CD8-positive, alpha-beta T cell (primary cell): ENCODE measurements at places on chromosomes 11 and 22.
A peak's percentile ranks its signal among the peaks of the same experiment; 100 is the strongest.

- DNase-seq = no peak
These were observed 128.4 kb downstream of the OPCML start for GRCh38 chr11:133403900-133404299.

DNA sequence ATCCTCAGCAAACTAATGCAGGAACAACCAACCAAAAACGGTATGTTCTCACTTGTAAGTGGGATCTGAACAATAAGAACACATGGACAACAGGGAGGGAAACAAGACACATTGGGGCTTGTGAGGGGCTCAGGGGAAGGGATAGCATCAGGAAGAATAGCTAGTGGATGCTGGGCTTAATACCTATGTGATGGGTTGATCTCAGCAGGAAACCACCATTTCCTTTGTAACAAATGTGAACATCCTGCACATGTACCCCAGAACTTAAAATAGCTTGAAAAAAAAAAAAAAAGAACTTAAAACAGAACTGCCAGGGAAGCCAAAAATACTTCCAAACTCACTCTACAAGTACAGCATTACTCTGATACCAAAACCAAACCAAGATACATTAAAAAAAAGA lies 33.8 kb downstream of the CASP4 start:
- DNase-seq = no peak

GRCh38 chr11:41970681-41971080 lies 511.2 kb upstream of the LRRC4C start:
- DNase-seq = no peak

DNA sequence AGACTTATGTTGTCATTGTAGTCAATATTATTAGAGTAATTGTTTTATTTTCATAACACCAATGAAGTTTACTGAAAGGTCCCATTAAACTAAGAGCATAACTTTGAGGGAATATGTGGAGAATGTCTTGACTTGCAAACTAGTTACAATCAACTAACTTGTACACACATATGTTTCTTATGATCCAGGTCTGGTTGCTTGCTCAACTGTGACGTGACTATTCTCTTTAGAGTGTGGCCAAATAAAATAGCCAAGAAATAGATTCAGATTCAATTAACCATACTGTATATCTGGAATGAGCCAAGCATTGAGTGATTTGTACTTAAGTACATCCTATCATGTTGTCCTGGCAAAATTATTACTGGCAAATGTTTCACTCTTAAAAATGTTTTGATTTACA lies 101.7 kb downstream of the METTL15 start:
- no peak for DNase-seq

DNA sequence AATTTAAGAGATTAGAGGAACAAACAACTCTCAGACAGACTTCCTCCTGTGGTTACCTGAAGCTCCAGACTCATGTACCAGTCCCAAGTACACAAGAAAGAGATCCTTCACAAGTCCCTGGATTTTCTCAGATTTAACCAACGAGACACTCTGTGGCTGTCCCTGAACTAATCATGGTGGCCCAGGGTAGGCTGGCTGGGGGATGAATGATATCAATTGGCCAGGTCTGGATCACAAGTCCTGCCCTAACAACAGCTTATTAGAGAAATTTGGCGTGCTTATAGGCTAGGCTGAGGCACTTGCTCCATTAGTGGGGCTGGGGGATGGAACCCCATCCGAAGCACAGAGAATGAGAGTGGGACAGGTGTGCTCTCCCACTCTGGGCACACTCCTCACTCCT lies 22.1 kb downstream of the HEPHL1 start:
- no peak for DNase-seq

- DNase-seq = no peak
These were observed 57.4 kb downstream of the LINC01488 start for GRCh38 chr11:69538854-69539253.

DNA sequence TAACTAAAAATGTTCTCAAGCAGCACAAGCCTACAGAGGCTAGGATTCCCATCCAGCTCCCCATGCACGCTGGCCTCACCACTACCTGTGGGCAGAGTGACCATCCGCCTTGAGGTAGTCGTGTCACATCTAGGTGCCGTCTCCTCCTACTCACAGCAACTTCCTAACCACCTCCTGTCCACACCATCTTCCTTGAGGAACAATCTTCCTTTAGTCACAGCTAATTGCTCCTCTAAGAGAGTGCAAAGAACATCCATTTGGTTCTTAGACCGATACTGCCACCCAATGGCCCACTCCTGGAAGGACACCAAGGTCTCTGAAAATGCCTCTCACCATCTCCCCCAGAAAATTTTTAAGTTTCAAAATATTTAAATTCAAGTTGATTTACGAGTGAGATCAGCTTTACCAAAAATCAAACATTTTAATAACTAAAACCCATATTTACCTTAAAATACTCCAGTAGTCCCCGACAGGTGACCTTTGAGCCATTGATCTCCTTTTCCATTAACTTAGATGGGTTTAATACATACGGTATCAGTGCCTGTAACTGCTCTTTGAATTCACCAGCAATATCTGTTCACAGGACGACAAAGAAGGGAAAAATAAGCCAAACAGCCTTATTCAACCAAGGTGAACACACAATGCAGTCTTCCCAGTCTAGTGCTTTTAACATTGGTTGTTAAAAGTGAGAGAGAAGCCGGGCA lies 21.7 kb upstream of the PLAAT3 start:
- DNase-seq = peak; percentile 63

DNA sequence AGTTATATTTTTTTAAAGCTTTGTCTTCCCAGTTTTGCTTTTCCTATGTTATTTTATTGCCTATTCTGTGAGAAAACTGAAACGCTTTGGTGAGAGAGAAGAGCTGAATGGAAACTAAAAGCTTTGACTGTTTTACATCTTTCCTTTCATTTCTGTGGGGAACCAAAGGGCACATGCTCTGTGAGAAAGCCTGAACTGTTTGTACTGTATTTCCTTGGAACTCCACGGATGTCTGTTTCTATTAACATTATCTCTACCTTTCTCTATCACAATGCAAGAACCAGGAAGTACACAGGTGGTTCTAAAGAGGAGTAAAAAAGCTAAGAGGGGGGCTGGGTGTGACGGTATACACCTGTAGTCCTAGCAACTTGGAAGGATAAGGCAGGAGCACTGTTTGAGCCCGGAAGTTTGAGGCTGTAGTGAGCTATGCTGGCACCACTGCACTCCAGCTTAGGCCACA lies 43.8 kb downstream of the CELF1 start:
- DNase-seq = no peak

DNA sequence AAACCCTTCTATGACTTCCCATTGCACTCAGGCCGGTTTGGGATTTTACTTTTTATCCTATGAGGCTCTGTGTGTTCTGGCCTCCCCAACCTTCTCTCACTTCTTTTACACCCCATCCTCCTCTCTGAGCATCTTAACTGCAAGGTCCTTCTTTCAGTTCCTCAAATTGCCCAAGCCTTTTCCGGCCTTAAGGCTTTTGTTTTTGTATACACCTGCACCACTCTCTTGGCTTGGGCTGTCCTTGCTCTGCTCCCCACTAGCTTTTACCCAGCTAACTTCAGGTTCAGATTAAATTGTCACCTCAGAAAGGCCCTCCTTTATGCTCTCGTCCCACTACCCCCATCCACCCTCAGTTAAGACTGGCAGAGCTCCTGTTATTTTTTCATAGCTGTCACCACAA lies 55.5 kb downstream of the FAM83F start:
- no peak for DNase-seq

- no peak for DNase-seq
These were observed 60.2 kb downstream of the ENDOD1 start for GRCh38 chr11:95149651-95150364.

- no peak for DNase-seq
These were observed 38.6 kb downstream of the SBF1 start for GRCh38 chr22:50436015-50436830.

GRCh38 chr22:24379536-24379935 lies 47.9 kb upstream of the ADORA2A start:
- no peak for DNase-seq

DNA sequence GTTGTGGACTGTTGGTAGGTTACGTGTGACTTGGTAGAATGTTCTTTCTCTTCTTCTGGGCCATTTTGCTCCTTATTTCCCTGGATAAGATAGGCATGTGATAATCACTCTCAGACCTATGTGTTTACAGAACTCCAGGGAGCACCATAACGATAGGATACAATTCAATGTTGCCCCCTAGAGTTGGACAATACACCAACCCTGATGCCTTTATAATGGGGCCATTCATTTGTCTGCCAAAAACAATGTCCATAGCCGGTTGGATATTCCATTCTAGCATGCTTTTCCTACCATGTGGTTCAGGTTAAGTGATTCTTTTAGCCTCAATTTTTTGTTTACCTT lies 60.5 kb downstream of the APIP start:
- no peak for DNase-seq

DNA sequence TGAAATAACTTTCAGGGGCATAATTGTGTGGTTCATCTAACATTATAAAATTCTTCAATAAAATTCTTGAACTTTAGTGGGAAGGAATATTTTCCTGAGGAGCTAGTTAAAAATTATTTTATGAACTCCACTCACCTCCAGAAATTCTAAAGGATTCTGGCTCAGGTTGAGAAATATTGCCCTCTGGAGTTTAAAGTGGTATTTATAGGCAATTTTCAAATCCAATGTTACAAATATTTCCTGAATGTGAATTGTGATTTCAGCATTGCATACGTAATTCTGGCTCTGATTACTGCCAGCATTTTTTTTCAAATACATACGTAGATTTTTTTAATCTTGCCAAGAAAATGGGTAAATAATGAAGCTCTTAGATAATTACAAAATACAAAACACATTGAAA lies 598.2 kb upstream of the ANO3 start:
- no peak for DNase-seq

DNA sequence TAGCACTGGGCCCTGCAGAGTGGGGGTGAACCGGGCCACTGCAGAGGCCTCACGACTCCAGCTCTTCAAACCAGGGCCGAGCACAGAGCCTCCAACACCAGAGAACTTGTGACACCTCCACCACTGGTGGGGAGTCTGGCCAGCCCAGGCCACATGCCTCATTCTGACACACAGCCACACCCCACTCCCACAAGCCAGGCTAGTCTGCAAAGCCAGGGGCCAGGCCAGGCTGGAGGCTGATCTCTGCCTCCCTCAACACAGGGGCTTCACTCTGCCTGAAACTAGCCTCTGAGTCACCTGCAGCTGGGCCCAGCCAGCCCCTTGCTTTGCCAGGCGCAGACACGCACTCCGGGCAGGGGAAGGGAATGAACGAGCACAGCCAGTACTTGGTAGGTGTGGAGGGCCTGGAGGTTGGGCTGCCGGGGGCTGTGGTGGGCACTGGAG lies 102.9 kb downstream of the MED15 start:
- DNase-seq = no peak

- DNase-seq = no peak
These were observed 172.9 kb upstream of the MPPED2 start for GRCh38 chr11:30758946-30759504.

- no peak for DNase-seq
These were observed 33.0 kb downstream of the ATXN10 start for GRCh38 chr22:45704648-45705047.
